ENCODE measurements at places on chromosomes 1 and 21.

- DNase-seq, result no peak
Measured at GRCh38 chr21:31429506-31429905, 85.4 kb upstream of the TIAM1 start.

DNA sequence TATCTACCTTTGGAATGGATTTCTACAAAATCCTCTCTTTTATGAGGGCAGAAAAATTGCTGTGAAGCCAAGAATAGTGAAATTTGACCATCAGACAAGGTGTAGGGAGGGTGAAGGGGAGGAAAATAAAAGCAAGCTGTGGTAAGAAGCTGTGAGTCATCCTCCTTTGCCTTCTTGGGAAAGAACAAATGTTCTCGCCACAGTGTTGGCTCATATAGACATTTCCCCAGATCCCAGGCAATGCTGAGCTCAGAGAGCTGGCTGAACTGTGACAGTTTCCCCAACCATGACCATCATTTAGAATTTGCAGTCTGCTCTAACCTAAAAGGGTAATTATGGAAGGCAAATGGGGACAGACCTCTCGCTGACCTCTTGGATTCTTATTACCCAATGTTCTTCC lies 235.4 kb downstream of the PBX1 start:
- no peak for DNase-seq

GRCh38 chr21:26194811-26195251 lies 24.3 kb upstream of the APP start:
- no peak for DNase-seq

GRCh38 chr1:151615711-151616504 lies 4.1 kb downstream of the SNX27 start:
- DNase-seq, result no peak

DNA sequence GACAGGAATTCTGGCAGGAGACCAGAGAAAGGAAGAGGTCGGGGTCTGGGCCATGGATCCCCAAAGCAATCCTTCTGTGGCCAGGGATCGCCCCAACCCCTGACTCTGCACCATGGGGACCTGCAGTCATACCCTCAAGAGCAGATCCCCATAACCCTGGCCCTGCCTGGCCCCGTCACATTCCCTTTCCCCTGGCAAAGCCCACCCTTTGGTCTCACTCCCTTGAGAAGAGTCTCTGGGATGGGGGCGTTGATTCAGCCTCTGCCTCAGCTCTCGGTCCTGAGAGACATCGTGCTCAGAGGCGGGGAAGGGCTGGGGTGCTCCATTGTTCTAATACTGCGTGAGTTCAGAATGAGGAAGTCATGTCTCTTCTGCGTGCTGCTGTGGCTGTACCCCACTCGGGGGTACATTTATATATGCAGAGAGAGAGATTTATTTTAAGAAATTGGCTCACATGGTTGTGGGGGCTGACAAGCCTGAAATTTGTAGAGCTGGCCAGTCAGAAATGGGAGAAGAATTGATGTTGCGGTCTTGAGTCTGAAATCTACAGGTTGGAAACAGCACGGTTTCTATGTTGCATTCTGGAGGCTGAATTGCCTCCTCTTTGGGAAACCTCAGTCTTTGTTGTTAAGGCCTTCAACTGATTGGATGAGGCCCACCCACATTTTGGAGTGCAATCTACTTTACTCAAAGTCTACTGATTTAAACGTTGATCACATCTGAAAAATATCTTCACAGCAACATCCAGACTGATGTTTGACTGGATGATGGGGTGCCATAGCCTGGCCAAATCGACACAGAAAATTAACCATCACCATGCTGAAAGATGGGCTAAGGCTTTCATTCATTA lies 4.2 kb upstream of the PADI2 start:
- DNase-seq, result no peak

GRCh38 chr1:3775490-3776230 lies 3.1 kb downstream of the SMIM1 start:
- peak; percentile 85 for DNase-seq
